ENCODE measurements at places on chromosomes 1 and 21.

GRCh38 chr1:109792056-109792831 lies 28.5 kb upstream of the EPS8L3 start:
- peak; percentile 43 for DNase-seq

- DNase-seq = no peak
These were observed 152.8 kb downstream of the PPP1R12B start for GRCh38 chr1:202501281-202501680.

GRCh38 chr1:28845786-28846543 lies 34.0 kb downstream of the OPRD1 start:
- DNase-seq = no peak

GRCh38 chr1:154295408-154296235 lies 23.2 kb downstream of the HAX1 start:
- DNase-seq = peak; percentile 7

DNA sequence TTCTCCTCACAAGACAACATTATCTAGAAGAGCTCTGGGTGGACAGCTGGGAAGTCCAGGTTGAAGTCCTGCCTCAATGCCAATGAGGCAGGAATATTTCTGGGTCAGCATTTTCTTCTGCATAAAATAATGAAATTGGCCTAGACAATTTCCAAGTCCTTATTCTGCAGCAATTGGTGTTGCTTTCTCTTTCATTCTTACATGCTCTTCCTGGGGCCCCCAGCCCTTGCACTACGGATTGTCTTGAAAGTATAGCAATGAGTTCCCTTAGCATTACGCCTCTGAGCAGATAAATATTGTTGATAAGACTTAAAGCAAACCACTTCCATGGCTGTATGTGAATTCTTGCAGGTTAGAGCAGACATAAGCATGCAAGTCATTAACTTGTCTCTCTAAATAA lies 188.5 kb downstream of the TGFBR3 start:
- no peak for DNase-seq

- peak; percentile 26 for DNase-seq
These were observed 41.0 kb downstream of the RXRG start for GRCh38 chr1:165403835-165404482.

- DNase-seq = no peak
These were observed 1.7 kb upstream of the OPTC start for GRCh38 chr1:203492082-203492747.

- DNase-seq = no peak
These were observed 10.7 kb downstream of the DHRS3 start for GRCh38 chr1:12607263-12607662.

- DNase-seq = no peak
These were observed 16.8 kb downstream of the S100A10 start for GRCh38 chr1:151976858-151977257.

- no peak for DNase-seq
These were observed 265.1 kb downstream of the PTPRU start for GRCh38 chr1:29501227-29501976.

DNA sequence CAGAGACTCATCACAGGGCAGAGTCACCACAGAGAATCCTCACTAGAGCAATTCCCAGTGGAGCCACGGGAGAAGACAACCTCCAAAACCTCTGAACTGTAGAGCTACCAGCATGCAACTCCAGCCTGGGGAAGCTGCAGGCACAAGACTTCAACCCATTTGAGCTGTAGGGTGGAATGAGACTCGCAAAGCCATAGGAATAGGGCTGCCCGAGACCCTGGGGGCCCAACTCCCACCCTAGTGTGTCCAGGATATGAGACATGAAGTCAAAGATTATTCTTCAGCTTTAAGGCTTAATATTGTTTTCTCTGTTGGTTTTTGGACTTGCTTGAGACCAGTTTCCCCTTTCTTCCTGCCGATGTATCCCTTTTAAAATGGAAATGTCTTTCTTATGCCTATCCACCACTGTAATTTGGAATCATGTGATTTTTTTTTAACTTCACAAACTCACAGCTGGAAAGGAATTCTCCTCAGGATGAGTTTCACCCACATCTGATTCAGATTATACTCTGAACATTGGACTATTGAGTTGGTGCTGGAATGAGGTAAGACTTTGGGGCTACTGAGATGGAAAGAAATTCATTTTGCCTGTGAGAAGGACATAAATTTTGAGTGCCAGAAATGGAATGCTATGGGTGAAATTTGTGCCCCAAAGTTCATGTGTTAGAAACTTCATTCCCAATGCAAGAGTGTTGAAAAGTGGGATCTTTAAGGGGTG lies 59.6 kb upstream of the ST6GALNAC5 start:
- no peak for DNase-seq

DNA sequence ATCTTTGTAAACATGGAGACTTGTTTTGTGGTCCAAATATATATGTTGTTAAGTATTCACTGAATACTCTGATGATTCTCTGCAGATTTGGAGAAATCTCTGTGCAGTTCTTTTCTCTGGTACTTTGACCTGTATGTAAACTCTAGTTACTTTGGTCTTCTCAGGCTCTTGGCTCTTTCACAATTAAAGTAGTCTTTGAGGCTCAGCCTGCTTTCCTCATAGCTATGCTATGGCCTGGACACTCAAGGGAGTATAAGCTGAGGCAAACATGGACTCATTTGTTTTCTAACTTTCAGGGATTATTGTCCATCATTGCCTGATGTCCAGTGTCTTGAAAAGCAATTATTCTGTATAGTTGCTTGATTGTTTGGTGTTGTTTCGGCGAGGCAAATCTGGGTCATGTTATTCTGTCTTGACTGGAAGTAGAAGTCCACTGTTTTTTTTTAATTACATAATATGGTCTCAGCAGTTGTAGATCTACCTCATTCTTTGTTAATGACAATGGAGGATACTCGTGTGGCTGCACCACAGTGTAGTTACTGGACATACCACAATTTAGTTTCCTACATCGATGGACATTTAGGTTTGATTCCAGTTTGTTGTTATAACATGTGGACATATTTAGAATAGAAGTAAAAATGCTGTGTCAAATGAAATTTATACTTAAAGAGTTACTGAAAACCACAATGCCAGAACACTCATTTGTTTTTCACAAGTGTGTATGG lies 9.2 kb downstream of the PTBP2 start:
- no peak for DNase-seq

DNA sequence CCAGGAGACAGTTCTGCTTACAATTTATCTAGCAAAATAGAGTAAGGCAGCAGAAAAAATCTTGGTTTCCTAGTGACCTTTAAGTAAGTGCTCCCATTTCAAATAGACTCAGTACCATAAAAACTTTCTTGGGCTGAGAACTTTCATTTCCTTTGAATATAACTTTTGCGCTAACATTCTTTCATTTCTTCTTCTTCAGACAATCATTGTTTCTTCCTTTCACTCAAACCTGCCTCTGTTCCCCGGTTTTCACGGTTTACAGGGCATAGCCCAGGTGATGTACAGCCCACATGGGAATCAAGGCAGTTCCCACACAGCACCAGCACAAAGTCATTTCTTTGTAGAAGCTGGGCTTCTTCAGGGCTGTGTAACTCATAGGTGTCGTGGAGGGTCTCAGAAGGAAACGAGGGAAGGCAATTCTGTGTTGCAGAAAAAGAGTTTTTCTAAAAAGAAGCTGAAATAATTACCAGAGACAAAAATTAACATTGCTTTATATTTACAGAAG lies 611.6 kb downstream of the SMYD3 start:
- DNase-seq = no peak

GRCh38 chr1:76162254-76162653 lies 87.7 kb downstream of the ST6GALNAC3 start:
- DNase-seq = no peak

- no peak for DNase-seq
These were observed 68.1 kb upstream of the AK4 start for GRCh38 chr1:65079941-65080340.
